ENCODE measurements at places on chromosomes 7 and 10.
A peak's percentile ranks its signal among the peaks of the same experiment; 100 is the strongest.

- DNase-seq: peak; percentile 12
Measured at GRCh38 chr10:4698075-4698474, 127.9 kb upstream of the AKR1E2 start.

GRCh38 chr10:63583909-63584724, 62.9 kb downstream of the REEP3 start:
- DNase-seq: no peak

DNA sequence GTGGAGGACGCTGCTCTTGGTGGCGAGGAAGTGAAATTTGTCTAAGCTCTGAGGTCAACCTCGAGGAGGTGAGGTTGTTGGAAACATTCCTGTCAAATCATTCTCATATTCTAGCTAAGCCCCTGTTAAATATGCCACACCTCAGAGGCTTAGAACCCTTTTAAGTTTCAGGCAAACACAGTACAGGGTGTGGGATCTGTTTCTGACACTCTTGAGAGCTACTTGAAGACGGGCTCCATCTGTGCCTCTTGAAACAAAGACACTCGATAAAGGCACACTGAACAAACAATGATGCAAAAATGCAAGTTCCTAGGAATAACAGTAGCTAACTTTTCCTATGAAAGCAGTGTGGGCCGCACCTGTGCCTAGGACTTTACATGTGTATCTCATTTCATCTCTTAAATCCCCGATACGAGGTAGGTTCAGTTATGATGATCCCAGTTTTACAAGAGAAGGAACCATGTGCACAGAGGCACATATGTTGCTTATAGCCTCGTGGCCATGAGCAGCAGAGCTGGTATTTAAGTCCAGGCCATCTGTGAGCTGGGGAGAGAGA, 299.2 kb downstream of the CCDC3 start:
- no peak for DNase-seq

GRCh38 chr10:64863836-64864235, 1342.6 kb downstream of the REEP3 start:
- DNase-seq: no peak

DNA sequence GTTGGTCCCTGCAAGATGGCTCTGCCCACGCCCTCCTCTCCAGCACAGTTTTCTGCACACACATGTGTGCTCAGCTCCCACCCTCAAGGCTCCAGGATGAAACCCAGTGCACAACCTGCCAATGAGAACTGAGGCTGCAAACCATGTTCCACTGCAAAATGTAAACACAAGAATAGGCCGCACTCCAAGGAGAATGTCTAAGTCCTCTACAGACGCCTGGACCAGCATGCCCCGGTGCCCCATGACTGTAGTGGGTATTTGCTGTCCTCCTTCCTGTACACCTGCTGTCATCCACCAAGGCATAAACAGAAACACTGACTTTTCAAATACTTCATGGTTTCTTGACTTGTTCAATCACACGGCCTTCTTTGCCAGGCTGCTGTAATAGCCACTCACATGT, 72.6 kb downstream of the COBL start:
- DNase-seq: no peak

DNA sequence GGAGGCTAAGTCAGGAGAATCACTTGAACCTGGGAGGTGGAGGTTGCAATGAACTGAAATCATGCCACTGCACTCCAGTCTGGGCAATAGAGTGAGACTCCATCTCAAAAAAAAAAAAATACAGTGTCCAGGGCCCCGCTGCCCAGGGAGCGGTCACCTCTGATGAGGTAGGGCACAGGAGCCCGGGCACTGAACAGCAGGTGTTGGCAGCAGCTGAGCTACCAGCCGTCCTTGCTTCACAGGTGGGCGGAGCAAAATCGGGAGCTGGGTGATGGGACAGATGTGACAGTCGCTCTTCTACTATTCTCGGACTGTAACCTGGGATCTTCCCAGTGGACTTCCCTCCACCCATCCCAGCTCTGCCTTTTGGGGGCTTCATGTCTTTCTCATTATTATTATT, 49.4 kb downstream of the GTF2IRD1 start:
- no peak for DNase-seq

Data from WERI-Rb-1 (cell line).